ENCODE measurements at places on chromosomes 7 and 10.

GRCh38 chr10:35940141-35941041 is 298.3 kb upstream of the FZD8 start:
- no peak for DNase-seq

DNA sequence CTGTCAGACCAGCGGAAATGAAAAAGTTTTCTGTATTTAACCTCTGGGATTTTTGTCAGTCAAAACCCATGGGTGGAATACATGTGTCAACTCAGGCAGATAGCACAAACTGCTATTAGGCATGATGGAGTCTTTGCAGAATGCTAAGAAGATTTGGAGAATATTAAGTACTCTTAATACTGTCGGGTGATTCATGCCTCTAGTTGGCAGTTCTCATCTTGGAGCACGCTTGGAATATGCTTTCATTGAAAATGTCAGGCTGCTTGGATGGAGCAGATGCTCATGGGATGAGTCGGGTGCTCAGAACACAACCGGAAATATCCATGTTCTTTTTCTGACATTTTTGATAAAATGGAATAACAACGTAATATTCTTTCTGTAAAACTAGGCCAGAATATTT is 27.6 kb upstream of the PRKG1 start:
- no peak for DNase-seq

GRCh38 chr7:98133181-98133580 is 26.5 kb downstream of the LMTK2 start:
- DNase-seq: no peak

- no peak for DNase-seq
Observed at GRCh38 chr7:123366626-123367025, 166.9 kb upstream of the SLC13A1 start.

DNA sequence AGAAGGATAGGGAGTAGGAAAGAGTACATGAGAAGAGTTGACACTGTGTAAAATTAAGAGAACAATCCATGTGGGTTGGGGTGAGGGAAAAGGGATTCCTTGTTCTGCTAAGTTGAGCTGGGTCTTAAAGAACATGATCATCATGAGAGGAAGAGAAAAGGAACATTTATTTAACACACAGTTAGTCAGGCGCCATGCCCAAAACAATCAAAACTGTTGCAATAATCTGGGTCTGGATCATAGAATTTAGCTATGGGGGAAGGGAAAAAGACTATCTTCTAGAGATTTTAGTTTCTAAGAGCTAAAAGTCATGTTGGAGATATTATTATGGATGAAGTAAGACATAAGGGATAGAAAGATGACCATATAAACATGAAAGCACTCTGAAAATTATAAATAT is 178.9 kb downstream of the SEM1 start:
- no peak for DNase-seq

- DNase-seq: no peak
Observed at GRCh38 chr7:152459724-152460251, 24.0 kb upstream of the KMT2C start.

GRCh38 chr10:115662422-115662821 is 569.3 kb downstream of the ATRNL1 start:
- no peak for DNase-seq

- no peak for DNase-seq
Observed at GRCh38 chr10:116069856-116070255, 203.2 kb downstream of the GFRA1 start.

DNA sequence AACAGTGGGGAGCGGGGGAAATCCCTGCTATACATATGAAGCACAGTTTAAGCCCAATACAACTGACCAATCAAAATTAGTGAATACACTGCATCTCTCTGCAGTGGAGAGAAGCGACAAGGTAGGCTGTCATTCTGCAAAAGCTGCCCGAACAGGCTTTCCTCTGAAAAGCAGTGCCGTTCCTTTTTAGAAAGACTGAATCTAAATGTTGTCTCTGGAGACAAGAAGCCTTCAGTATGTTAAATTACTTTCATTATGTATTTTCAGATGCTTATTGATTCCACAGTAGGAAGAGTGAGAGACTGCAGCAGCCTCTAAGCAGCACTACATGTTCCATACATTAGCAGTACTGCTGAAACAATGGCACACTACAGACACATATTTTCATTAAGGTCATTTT is at the start of gene GPR22:
GPR22 (plus strand) TSS at position 129 of the 400 bp plus-strand sequence. CDS start 4,004 bp downstream, outside the sequence.
- DNase-seq: no peak

DNA sequence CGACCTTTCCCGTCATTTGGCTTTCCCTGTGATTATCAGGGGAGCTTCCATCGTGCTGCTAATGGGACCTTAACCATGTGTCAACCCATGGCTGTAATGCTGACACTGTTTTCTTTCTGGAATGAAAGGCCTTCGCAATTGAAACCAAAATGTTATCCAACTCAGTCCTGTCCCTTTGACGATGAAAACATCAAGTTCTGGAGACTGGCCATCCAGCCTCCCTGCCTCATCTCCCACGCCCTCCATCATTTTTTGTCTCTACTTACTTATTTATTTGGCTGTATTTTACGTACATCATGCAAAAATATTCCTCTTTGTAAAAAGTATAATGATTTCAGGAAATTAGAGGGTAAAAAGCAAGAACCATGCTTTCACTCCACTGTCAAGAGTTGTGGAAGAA is 69.8 kb downstream of the EGFR start:
- DNase-seq: no peak

DNA sequence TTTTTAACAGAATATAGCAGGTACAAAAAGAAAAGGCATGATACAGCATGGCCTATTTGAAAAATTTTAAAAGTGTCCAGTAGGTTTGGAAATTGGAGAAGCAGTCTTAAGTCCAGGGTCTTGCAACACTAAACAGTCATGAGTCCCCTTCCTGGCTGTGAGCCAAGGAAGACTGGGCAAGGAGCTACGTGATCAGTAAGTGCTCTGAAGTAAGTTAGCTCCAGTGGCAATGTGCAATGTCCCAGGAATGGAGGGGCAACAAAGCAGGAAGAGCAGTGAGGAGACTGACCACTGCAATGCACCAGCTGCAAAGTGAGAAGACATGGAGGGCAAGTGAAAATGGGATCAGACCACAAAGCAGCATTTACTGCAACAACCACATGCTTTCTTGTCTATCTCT is 72.9 kb upstream of the GRID1 start:
- DNase-seq: no peak

- DNase-seq: no peak
Observed at GRCh38 chr7:79930604-79931003, 204.0 kb upstream of the GNAI1 start.

DNA sequence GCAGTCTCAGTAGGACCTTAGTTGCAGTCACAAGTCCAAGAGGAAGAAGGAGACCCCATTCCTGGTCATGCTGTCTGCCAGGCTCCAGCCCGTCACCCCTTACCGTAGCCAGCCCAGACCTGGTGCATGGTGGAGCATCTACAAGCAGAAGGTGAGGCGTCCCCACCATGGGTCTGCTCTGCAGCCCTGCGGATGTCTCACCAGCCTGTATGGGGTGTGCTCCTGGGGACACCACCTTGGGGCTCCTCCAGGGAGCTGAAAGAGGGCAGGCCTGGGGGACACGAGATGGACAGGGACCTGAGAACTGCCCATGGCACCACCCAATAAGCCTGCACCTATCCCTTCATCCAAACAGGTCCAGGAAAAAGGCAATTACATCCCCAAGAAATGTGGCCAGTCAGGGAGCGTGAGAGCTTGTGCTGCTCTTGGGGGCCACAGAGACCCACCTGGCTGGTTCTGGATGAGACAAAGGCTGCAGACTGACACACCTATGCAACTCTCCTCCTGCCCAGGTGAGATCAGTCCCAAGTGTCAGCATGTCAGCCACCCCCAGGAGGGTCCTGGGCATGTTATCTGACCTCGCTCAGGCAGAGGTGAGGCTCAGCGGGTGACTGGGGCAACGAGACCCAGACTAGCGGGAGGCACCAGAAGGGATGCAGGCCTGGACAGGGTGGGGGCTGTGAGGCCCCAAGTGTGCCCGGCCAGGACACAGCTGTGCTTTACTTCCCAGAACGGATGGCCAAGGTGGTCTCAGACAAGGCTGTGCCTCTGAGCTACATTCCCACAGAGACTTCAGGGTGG is 84.5 kb upstream of the RET start:
- no peak for DNase-seq

DNA sequence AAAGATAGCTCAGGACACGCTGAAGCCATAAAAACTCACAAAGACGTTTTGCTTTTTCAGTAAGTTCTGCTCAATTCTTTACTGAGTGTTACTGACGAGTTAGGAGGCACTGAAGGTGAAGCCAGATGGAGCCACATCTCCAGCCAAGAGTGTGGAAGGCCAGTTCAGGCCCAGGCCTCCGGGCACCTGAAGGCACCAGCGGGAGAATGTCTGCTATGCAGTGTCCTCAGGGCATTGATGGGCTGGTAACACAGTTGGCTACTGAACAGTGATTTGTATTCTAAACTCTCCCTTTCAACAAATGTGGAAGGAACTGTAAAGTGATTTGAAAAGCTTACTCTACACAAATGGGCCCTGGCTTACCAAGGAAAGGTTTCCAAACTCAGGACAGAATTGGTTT is 64.8 kb upstream of the SVIL start:
- no peak for DNase-seq

DNA sequence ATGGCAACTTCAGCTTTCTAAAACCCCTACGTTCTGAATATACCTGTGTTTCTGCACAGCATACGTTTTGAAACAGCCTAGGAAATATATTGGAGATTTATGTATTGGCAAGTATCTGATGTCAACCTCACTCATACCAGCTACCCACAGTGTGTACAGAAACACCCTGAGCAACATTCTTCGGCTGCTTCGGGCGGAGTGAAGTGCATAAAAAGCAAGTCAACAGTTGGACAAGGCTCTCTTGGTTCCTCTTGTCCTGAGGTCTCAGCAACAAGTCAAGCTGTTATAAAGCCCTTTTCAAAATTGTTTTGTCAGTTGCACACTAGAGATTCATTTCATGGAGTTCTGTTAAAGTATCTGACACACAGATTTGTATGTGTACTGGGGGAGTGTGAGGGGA is 40.0 kb upstream of the PAPSS2 start:
- no peak for DNase-seq

DNA sequence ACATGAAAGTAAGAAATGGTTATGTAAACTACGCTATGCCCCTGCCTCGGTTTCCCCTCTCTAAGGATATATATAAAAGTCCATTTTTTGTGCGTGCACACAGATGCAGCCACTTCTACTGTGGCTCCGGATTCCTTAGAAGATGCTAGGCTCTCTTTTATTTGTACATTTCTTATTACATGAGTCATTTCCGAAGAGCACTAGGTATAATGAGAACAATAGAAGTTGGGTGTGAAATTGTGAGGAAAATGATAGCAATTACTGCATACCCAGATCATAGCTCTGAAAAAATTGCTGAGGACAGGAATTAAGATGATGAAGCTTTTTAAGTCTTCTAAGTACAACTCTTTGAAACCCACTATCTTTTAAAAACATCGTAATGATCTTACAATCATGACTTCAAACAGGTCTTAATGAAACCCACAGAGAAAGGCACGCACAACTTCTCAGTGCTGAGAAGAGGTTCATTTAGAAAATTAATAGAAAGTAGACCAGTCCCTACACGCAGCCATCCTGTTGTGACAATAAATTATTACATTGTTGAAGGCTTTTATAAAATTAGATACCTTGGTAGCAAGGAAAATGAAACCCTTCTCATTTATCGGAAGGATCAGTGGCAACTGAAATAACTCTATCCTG is 96.2 kb upstream of the FGFR2 start:
- no peak for DNase-seq

- DNase-seq: no peak
Observed at GRCh38 chr10:52437205-52437646, 123.1 kb downstream of the DKK1 start.

DNA sequence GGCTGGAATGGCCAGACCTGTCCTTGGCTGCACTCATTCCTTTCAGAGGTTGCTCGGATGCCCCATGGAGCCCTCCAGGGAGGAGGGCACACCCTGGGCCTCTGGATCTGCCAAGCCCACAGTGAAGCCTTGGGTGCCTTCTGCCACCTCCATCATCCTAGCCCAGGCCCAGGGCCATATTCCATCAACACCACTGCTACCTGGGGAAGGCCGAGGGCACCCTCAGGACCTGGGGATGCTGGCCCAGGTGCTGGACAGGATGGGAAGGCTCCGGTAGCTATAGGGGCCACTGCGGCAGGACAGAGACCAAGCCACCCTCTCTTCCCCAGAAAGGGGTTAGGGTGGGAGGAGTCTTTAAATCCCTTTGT is 810 bp downstream of the OPN4 start:
- no peak for DNase-seq

DNA sequence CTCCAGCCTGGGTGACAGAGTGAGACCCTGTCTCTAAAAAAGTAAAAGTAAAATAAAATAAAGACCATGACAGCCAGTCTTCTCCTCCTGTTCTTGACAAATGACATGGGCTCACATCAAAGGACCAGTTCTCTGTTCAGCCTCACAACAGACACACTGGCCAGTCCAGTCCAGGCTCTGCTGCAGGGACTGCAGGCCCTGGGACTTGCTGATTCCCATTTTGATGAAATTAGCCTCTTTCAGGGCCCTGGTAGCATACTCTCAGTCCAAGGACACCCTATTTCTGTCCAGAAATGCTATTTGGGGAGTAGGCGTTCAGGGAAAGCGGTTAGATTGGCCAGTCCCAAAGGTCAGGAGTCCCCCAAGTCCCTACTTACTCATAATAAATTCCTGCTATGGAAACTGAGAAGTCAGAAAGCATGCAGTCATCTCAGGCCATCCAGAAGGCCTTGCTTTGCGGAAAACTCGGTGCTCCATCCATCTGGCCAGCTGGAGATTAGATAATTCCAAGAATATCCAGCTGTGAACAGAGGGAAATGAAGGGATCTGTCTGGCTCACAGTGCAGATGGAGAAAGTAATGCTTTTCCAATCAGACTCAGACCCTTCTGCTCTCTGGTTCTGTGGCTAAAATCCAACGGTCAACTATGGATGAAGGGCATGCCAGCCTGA is 74.4 kb downstream of the RAB11FIP2 start:
- DNase-seq: no peak

- DNase-seq: no peak
Observed at GRCh38 chr7:151687523-151688235, 168.0 kb upstream of the RHEB start.

DNA sequence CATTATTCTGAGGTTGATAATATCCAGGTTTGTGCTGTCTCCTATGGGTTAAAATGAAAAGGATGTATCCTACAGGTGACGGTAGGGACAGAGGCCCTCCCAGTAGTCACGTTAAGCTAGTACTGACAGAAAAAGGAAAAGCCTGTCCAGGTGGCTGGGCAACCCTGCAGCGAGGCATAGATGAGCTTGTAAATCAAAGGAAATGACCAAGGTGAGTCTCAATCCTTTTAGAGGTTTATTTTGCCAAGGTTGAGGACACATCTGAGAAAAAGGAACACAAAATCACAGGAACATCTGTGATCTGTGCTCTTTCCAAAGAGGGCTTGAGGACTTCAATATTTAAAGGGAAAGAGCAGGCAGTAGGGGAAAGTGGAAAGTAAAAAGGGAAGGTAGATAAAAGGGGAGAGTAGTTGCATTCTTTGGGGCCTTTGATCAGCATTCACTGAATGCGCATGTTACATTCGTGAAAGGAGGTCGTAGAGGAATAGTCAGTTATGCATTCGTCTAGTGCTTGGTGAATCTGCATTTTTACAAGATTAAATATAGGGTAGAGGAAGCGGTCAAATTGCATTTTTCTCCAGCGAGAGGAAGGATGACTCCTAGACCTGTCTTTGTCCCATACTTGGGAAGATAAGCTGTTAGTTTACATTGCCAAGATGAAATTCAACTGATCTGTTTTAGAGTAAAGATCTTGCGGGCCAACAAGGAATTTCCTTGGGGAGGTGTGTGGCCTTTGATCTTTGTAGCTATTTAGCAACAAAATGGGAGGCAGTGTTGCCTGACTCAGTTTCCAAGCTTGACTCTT is 884 bp upstream of the GSTO1 start:
- no peak for DNase-seq

- no peak for DNase-seq
Observed at GRCh38 chr10:78925800-78926319, 142.9 kb upstream of the ZMIZ1 start.

- no peak for DNase-seq
Observed at GRCh38 chr7:13327669-13328068, 640.2 kb downstream of the ARL4A start.

Data from esophagus squamous epithelium (tissue), 5 donors.